ENCODE measurements at places on chromosomes 16 and 17.

DNA sequence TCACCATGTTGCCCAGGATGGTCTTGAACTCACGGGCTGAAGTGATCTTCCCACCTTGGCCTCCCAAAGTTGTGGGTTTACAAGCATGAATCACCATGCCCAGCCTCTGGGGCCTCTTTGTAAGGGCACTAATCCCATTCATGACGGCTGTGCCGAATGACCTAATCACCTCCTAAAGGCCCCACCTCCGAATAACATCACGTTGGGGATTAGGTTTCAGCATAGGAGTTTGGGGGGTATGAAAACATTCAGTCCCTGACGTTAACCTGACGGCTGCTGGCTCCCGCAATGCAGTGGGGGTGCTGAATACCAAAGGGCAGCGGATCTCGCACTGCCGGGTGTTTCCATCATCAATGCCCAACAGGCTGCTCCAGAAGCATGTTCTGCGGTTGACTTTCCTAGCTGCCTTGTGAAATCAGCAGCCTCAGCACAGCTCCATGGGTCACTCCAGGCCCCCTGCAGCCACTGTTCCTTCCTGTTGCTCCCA is 120.8 kb upstream of the SEC14L1 start:
- no peak for DNase-seq

DNA sequence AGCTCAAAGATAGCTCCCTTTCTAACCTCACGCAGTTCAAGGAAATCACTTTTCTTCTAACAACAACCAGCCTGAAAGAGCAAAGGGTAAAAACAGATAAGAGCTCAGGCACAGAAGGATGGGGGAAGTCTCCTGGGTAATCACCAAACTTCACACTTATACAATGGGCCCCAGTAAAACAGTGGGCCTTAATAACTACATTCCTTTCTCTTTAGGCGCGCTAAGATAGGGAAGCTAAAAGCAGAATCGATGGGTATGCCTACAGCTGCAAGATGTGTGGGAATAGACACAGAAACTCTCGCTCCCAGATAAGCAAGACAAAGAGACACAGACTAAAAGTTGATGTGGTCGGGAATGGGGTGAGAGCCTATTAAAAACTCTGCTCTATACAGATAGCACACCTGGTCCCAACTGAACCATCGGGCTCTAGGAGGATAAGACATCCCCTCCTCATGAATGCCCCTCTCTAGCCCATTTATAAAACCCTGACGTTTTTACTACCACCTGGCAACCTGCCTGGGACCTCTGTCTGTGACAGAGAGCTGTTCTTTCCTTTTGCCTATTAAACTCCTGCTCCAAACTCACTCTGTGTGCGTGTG is 826 bp downstream of the LYZL6 start:
- no peak for DNase-seq

- DNase-seq: no peak
Measured at GRCh38 chr17:78458091-78458490, 79.6 kb downstream of the PGS1 start.

GRCh38 chr16:17474037-17474436 is 3.3 kb upstream of the XYLT1 start:
- DNase-seq: no peak

DNA sequence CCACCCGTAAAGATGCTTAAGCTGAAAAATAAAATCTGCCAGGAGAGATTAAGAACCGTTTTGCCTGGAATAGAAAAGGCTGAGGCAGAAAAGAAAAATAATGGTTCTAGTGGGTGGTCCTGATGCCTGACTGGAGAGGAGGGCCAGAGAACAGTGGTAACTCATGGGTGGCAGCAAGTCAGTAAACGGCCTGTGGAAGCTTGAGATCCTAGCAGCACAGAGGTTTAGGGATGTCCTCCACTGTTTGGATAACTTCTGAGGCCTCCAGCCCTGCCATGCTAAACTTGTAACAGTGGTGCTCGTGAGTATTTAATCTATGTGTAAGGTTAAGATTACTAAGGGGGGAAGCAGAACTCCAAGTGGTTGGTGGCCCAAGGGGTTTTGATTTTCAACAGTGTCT is 21.2 kb upstream of the PHAF1 start:
- DNase-seq: no peak

DNA sequence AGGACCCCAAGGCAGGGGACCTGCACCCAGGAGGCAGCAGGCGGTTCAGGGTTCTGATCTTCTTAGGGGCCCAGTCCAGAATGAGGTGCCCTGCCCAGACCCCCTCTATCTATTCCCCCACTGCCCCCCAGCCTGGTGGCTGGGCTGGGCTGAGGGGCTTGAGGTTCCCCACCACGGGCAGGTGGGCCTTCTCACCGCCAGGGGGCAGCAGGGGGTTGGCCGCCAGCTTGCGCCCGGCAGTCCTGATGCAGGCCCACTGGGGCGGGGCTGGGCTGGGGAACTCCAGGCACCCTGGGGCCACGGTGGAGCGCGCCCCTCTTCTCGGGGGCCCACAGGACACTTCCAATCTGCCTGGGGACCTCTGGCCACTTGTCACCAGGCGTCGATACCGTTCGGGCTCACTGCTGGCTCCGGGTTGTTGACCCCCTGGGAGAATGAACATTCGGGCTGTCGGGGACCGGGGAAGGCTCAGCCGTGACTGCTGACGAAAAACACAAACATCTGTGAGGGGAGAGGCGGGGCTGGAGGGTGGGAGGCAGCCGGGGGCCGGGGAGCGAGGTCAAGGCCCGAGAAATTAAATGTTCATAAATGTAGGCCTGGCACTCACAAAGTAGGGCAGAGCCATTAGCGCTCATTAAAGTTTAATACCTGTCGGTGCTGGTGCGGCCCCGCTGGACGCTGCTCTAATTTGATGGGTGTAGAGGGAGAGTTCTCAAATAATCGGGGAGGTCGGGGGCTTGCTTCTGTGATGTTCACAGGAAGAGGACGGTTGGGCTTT is 219.3 kb upstream of the GSE1 start:
- peak; percentile 44 for DNase-seq

DNA sequence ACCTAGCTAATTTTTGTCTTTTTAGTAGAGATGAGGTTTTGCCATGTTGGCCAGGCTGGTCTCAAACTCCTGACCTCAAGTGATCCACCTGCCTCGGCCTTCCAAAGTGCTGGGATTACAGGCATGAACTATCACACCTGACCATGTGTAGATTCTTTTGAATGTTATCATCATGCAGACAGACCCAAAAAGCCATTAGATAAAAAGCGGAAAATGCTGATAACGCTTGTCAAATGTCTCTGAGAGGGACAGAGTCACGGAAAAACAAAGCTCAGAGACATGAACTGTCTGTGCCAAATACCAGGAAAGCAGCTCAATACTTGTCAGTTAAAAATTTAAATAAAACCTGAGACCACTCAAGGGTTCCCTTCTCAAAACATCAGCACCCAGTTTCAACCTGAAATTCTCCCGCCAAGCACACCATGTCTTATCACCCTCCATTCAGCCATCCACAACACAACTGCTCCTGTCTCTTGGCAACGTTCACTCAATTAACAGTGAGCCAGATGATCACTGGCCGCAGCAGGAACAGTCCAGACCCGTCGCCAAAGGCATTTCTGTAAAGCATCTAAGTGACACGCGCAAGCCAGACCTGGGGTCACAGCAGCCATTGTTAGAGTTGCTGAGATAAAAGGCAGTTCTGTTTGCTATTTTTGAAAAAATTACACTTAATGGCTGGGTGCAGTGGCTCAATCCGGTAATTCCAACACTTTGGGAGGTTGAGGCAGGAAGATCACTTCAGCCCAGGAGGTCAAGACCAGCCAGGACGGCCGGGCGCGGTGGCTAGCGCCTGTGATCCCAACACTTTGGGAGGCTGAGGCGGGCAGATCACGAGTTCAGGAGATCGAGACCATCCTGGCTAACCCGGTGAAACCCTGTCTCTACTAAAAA is 29.7 kb downstream of the FANCA start:
- DNase-seq: no peak

DNA sequence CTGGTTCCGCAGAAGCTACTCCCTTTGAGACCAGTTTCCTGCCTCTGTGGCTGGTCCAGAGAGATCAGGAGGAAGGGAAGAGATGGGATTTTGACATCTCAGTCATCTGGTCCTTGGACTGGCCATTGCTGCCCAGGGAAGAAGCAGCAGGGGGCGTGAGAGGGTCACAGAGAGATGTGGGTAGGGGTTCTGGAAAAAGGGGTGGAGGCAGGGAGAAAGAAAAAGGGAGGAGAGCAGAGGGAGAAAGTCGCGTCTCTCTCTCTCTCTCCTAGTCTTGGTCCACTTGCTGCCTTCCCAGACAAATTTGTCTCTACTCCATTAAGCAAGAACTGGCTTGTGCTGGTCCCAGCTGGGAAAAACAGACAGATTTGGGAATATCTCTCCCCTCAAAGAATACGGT is 4.4 kb downstream of the SHBG start:
- DNase-seq: no peak

- DNase-seq: no peak
Measured at GRCh38 chr16:32116080-32116479, 137.0 kb upstream of the TP53TG3D start.

- no peak for DNase-seq
Measured at GRCh38 chr16:17283016-17283415, 187.7 kb downstream of the XYLT1 start.

Data from stimulated activated CD4-positive, alpha-beta T cell treated with anti-CD3 and anti-CD28 coated beads, Interleukin-4, amount 100 ng/mL, for 4 hours (primary cell).